Upper lobe of left lung (tissue), 6 donors: ENCODE measurements at places on chromosomes 2 and 18. TPM values are rescaled to one million over a fixed set of nuclear protein-coding genes. Genes with fewer than 3 reads are reported as not detected.

GRCh38 chr2:152497481-152498052 is 162.6 kb downstream of the FMNL2 start:
- H3K4me3 ChIP-seq, result no peak overlapping the region
- DNase-seq, result no peak
- H3K27ac ChIP-seq, result peak overlapping the region; percentile 12
- H3K27me3 ChIP-seq, result no peaks in the 10 kb centered on the region

DNA sequence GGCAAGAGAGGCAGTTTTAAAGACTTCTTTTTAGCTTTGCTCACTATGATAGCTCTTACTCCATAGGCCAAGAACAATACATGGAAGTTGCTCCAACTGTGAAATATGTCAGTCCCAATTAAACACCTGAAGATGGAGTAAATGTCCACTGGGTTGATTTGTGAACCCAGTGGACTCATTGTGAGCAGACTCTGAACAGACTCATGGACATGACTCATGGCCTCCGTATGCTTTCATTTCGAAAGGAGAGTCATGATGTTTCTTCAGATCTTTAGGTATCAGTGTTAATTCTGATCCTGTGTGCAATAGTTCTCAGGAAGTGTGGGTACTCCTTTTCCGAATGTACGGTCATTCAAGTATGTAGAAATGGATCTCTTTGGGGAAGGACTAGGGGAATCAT is 5.4 kb upstream of the CWC22 start:
- no peaks in the 10 kb centered on the region for H3K4me1 ChIP-seq
- no peaks in the 10 kb centered on the region for H3K36me3 ChIP-seq
- H3K27ac ChIP-seq, result no peak overlapping the region

CD8B2 gene
- total RNA-seq, result not detected

DNA sequence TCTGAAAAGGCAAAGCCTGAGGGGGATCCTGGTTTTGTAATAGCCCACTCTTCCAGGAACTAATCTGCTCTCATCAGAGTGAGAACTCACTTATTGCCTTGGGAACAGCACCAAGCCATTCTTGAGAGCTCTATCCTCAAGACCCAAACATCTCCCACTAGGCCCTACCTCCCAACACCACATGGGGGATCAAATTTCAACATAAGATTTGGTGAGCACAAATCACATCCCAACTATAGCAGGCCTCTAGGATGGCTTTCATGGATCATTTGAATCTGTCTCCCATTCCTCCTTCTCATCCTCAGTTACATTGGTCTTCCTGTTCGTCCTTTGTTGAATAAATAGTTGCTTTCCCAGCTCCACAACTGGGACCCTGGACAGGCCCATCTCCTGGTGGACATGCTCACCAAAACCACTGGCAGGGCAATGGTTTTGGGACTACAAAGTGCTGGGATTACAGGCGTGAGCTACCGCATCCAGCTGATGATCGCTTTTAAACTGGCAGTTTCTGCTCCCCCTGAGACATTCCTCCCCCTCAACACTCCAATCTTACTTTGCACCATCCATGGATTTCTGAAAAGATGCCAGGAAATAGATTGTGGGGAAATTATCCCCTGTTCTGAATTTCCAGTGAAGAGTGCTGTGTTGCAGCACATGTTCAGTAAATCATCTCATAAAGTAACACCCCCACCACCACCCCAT is 42.6 kb downstream of the MCFD2 start:
- H3K27ac ChIP-seq, result peak overlapping the region; percentile 7
- H3K27me3 ChIP-seq, result no peaks in the 10 kb centered on the region
- H3K4me3 ChIP-seq, result no peak overlapping the region
- no peak for DNase-seq

ATP5F1A gene
- total RNA-seq, result 195 TPM
